Suppressor macrophage (primary cell): ENCODE measurements at places on chromosomes 4 and X.

GRCh38 chr4:6308899-6309643 lies 39.4 kb downstream of the WFS1 start:
- no peak for DNase-seq

GRCh38 chrX:69257499-69258127 lies 92.4 kb upstream of the PJA1 start:
- no peak for DNase-seq

DNA sequence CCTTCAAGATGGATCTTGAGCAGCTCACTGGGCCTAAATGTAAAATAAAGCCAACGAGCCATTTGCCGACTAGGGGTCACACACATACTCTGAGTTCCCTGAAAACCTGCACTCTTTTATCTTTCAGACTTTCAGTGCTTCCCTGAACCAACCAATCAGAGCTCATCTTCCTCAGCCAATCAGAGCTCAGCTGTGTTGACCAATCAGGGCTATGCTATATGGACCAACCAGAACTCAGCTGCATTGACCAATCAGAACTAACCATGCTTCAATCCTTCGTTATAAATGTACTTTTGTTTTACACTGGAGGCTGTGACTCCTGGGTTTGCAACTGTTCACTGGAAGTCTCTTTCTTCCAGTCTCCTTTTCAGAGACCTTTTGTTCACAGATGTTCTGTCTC lies 19.3 kb downstream of the SLC25A53 start:
- peak; percentile 5 for DNase-seq

DNA sequence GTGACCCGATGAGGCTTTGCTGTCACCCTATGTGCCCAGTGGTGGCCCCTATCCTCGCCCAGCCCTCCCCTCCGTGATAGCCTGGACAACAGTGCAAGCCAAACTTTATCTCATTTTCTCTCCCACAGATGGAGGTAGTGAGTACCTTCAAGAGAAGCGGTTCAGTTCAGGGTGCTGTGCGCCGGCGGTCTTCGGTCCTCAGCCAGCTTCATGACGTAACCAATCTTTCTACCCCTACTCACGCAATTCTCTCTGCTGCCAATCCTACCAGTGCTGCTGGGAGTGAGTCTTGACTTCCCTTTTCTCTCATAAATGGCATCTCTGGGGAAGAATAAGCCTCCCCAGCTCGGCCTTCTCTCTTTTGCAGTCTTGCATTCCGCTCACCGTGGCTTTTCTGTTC lies 29.5 kb downstream of the CCNQ start:
- peak; percentile 38 for DNase-seq

- no peak for DNase-seq
Measured at GRCh38 chr4:178633263-178633662, 1191.0 kb upstream of the AGA start.

DNA sequence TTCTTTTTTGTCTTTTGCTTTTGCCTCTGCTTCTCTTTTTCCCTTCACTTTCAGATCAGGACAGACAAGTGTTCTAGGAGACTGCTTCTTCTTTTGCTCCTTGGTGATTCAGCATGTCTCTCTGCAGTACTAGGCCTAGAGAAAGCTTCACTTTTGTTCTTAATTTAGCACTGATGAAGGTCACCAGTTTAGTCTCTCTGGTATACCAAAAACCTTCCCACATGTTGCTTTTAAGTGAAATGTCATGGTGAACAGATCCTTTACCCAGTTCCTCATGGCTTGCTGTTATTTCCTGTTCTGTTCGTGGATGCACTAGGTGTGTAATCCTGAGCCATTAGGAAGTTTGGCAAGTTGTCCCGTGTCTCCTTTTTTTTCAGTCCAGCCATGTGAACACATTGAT lies 53.3 kb downstream of the NBDY start:
- peak; percentile 17 for DNase-seq

DNA sequence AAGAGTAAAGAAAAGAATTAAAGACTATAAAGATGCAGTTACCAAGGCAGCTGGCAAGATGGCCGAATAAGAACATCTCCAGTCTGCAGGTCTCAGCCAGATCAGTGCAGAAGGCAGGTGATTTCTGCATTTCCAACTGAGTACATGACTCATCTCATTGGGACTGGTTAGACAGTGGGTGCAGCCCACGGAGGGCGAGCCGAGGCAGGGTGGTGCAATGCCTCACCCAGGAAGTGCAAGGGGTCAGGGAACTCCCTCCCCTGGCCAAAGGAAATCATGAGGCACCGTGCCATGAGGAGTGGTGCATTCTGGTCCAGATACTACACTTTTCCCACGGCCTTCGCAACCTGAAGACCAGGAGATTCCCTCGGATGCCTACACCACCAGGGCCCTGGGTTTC lies 20.5 kb downstream of the SPIN4 start:
- peak; percentile 67 for DNase-seq

GRCh38 chr4:143240939-143241679 lies 56.4 kb downstream of the USP38 start:
- no peak for DNase-seq

- DNase-seq, result no peak
Measured at GRCh38 chr4:185872747-185873380, 60.9 kb upstream of the SORBS2 start.

DNA sequence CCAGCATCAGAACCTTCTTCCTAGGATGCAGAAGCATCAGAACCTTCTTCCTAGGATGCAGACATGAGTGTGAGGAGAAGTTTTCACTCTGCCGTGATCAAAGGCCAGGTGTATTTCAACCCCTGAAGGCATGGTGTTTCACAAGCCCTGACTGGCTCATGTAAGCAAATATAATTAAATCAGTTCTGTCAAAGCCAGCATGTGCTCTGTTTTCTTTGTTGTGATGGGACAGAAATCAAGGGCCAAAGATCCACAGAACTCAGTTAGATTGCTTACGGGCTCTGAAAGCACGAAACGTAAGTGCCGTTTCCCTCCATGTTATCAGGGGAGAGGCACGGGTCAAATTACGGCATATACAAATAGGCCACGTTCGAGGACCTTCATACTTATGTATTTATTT lies 32.0 kb upstream of the CLDN24 start:
- DNase-seq, result no peak

- no peak for DNase-seq
Measured at GRCh38 chr4:100258675-100259074, 68.4 kb upstream of the DDIT4L start.

GRCh38 chrX:10239611-10240064 lies 82.9 kb downstream of the CLCN4 start:
- no peak for DNase-seq

DNA sequence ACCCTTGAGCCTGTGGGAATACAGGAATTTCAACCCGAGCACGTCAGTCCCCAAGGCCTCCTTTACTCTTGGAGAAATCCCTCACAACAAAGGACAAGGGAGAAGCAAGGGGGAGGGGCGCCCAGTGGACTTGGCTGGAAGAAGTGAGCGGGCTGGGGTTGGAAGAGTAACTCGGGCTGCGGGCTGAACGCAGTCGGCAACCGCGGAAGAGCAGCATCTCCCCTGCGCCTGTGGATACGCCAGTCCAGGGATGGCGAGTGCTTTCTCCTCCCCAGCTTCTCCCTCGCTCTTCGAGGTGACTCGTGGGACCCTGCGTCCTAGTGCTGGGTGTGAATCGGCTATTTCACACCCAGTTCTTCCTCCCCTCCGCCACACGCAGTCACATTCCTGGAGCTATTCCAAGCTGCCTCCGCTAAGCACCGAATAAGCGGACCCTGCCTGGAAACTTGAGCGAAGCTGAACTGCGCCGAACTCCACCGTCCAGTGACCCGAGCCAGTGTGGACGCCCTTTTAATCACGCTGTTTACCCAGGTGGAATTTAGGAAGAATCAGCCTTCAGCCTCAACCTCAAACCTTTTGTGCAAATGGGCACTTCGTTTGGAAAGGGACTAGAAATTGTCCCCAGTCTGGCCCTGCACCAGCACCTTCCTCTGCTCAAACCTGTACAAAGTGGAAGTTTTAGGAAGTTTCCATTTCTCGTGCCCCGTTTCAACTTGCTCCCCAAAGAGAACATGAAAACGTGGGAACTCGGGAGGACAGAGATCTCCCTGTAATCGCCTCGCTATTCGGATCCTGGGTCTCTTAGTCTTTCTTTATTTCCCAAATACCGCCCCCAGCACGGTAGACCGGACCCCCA lies 64.3 kb upstream of the WDR17 start:
- DNase-seq, result peak; percentile 11

GRCh38 chr4:29566371-29566770 lies 1153.8 kb upstream of the PCDH7 start:
- no peak for DNase-seq
